Bronchial epithelial cell (primary cell): ENCODE measurements at places on chromosomes 2 and 18.

- DNase-seq = peak; percentile 59
Measured at GRCh38 chr2:241412144-241412543, 56.1 kb downstream of the FARP2 start.

GRCh38 chr2:172335736-172336135, 91.7 kb upstream of the ITGA6 start:
- DNase-seq = no peak

GRCh38 chr2:67948506-67948905, 114.3 kb downstream of the C1D start:
- DNase-seq = no peak

DNA sequence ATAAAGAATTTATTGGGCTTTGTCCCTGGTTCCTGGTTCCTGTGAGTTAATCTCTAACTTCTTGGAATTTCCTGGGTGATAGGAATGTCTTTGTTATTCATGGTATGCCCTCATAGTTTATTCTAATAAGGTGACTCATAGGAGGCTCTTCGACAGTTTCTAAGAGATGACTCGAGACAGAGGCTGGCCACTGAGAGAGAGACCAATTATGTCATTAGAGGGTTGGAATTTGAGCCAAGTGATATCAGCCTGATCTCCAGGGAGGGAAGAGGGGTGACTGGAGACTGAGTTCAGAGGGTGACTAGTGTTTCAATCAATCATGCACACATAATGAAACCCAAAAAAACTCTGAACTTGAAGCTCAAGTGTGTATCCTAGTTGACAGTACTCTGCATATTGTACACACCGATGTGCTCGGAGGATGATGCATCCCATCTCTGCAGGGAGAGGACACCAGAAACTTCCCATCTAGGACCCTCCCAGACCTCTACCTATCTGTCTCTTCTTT, 185.7 kb downstream of the MTCL1 start:
- peak; percentile 99 for DNase-seq

GRCh38 chr2:7405861-7406715, 488.9 kb downstream of the RNF144A start:
- DNase-seq = no peak

GRCh38 chr2:40138314-40138713, 313.6 kb downstream of the SLC8A1 start:
- DNase-seq = no peak

DNA sequence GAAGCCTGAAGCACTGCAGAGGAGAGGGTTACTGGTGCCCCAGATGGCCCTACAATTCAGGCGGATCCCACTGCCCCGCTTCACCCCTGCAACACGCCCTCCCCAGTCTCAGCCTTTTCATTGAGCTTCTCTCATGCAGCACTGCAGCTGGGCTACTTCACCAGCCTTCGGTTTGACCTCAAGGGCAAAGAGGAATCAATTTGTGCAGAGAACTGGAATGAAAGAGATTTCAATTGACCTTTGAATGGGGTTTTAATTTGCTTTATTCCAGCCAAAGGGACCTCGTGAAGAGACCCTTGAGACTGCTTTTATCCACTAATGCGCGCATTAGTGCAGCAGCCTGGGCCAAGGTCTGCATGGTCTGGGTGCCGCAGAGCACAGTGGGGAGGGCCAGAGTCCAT, 8.8 kb upstream of the POMC start:
- no peak for DNase-seq

GRCh38 chr18:48571639-48572384, 33.0 kb downstream of the CTIF start:
- DNase-seq = no peak

DNA sequence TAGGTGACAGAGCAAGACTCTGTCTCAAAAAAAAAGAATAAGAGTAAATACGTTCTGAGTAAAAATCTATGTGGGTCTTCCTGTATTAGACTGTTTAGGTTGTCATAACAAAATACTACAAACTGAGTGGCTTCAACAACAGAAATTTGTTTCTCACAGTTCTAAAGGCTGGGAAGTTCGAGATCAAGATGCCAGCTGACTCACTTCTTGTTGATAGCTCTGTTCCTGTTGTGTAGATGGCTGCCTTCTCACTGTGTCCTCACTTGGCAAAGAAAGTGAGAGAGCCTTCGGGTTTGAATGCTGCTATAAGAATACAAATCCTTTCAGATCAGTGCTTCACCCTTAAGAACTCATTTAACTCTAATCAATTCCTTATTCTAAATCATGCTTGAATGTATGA, 430.0 kb upstream of the VWC2L start:
- DNase-seq = peak; percentile 15

GRCh38 chr2:240622531-240623235, 2.6 kb upstream of the GPR35 start:
- no peak for DNase-seq

DNA sequence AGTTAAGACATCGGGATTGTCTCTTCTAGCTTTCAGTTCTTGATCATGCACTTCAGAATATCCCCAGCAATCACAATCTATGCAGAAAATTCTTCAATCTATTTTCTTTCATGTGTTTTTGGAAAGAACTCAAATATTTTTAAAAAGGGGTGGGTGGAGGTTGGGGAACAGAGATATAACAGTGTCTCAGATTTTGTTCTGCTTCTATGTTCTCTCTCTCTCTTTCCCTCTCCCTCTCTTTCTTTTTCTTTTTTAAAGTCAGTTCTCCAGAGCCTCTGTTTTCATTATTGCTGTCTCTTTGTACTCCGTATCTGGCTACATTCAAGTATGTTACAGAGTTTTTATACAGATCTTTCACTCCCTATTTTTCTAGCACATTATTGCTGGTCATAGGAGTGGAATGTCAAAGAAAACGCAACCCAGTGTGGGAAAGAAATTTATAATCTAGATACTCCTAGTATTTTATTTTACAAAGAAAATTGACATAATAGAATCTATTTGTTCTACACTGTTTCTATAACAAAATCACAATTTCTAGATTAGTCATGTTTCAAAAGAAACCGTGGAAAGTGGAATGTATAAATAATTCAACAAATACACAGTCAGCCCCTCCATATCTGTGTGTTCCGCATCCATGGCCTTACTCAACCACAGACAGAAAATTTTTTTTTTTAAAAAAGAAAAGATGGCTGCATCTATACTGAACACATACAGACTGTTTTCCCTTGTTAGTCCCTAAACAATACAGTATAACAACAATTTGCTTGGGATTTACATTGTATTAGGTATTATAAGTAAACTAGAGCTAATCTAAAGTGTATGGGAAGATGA, 11.2 kb upstream of the NEMP2 start:
- DNase-seq = no peak

GRCh38 chr2:104033399-104033798, 820.5 kb upstream of the POU3F3 start:
- DNase-seq = peak; percentile 12

- no peak for DNase-seq
Measured at GRCh38 chr2:78061301-78061700, 539.1 kb upstream of the LRRTM4 start.

GRCh38 chr2:182187130-182187529, 201.5 kb downstream of the PPP1R1C start:
- DNase-seq = no peak

DNA sequence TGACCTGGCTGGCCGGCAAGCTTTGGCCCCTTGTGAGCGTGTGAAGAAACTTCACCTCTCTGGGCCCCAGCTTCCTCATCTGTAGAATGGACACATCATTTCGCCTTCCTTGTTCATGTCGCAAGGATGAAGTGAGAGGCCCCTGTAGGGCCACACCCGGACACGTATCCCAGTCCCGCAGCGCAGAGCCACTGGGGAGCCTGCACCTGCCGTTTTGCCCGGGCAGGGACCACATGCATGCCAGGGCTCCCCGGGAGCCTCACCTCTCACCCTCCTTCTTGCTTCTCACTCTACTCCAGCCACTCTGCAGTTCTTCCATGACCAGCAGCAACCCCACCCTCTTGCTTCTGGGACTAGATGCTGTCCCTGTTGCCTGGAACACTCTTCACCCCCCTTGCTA, 77.5 kb downstream of the FAM168B start:
- DNase-seq = no peak

GRCh38 chr2:33022395-33022985, 75.7 kb downstream of the LTBP1 start:
- no peak for DNase-seq

DNA sequence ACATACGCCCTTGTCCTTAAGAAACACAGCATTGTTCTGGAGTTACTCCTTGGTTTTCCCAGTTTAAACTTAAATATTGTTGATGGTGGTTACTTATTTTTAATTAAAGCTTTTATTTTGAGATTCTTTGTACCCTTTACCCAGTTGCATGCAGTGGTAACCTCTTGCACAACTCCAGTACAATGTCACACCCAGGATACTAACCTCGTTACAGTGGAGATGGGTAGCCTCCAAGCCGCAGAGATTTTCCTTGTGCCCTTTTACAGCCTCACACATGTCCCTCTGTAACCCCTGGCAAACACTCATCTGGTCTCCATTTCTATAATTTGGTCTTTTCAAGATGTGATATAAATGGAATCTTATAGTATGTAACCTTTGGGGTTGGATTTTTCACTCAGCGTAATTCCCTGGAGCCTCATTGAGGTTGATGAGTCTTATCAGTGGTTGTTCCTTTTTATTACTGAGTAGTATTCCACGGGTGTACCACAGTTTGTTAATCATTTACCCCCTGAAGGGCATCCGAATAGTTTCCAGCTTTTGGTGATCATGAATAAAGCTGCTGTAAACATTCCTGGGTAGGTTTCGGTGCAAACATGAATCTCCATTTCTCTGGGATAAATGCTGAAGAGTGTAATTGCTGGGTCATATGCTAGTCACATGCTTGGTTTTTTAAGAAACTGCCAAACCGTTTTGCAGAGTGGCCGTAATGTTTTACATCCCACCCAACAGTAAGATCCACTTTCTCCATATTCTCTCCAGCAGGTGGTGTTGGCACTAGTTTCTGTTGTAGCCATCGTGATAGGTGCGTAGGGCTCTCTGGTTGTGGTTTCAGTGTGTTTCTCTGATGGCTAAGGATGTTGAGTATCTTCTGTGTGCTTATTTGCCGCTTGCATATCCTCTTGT, 68.6 kb downstream of the DGKD start:
- no peak for DNase-seq

DNA sequence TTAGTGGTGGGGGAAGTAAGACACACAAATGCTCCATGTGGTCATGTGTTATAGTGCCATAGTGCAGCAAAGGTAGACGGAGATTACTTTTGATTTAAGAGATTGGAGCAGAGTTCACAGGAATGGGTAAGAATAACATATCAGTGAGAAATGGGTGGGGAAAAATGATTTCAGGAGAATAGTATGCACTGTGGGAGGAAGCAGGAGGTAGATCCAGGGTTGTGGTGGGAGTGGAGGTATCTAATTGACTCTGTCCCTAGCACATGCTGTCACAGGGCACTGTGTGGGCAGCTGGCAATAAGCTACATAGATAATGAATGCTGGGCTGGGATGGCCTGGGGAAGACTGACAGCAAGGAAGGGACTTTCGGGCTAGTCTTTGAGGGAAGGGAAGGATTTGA, 65.3 kb downstream of the STAT1 start:
- peak; percentile 70 for DNase-seq

DNA sequence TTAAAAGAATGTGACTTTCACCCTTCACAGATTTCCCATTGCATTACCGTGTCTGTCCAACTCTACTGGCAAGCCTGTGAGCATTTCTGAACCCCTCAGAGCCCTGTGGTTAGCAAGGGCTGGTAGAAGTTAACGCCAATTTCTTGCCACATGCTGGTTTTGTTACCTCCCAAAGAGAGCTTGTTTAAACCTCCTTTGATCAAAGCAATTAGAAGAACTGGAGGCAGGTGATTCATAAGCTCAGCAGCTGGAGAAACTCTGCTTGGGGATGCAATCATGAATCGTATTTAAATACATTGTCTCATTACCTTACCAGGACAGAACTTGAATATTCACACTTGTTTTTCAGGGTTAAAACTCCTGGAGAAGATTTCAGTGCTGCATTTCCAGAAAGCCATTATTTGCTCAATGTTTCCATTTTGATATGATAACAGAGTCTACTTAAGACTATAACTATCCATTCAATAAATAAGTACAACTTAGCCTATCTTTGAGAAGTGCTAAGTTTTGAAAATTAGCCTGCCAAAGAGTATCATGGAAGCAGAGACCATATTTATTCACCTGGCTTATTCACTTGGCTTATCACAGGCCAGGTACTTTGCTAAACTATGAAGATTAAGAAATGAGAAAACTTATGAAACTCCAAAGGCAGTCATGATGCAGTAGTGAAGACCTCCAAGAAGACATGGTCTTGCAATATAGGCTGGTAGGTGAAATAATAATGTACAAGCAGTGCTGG, 292.8 kb downstream of the INSIG2 start:
- peak; percentile 39 for DNase-seq

DNA sequence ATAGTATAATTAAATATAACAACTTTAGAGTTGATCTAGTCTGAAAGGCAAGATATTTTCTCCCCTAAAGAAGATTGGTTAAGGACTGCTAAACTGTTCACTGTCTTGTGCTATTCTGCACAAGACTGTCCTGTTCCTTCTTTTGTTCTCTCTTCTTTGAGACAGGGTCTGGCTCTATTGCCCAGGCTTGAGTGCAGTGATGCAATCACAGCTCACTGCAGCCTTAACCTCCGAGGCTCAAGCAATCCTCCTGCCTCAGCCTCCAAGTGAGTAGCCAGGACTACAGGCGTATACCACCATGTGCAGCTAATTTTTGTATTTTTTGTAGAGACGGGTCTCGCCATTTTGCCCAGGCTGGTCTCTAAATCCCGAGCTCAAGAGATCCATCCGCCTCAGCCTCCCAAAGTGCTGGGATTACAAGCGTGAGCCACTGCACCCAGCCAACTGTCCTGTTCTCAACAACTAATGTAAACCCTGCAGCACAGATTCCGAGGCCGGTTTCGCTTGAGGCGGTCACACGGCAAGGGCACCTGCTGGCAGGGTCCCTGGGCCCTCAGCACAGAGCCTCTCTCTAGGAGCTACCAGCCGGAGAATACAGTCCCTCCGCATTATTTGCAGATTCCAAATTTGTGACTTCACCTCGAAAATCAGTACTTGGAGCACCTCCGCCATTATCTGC, 16.4 kb downstream of the PXDN start:
- DNase-seq = no peak

DNA sequence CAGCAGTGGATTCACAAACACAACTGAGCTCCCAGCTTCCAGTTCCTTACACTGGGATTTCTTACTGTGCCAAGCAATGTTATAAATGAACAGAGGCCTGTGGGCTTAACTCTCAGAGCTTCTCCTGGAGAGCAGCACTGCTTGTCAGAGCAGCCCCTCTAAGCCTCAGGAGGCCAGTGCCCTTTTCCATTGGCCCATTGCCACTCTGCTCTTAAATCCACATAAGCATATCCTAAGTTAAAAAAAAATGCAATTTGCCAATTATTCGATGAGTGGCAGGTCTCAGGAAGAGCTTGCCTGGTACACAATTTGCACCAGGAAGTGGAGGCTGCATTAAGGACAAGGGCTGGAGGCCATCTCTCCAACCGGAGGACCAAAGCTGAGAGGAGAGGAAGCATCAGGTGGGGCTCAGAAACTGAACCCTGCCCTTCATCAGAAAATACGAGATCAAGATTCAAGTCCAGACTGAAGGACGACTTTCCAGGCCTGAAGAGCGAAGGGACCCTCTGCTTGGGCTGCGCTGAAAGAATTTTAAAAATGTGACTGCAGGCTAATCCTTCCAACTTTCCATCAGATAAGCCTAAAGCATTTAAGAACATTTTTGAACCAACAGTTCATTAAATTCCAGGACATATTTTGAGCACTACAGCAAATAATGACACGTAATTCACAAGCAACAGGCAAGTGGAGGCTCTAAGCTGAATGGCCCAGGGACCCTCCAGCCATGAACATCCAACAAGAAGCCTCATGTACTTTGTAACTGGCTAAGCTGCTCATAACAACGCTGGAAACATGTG, 28.4 kb upstream of the PXDN start:
- no peak for DNase-seq

- DNase-seq = no peak
Measured at GRCh38 chr18:39178166-39178565, 1612.6 kb upstream of the CELF4 start.
